Keratinocyte (primary cell): ENCODE measurements at places on chromosomes 7 and 10.

DNA sequence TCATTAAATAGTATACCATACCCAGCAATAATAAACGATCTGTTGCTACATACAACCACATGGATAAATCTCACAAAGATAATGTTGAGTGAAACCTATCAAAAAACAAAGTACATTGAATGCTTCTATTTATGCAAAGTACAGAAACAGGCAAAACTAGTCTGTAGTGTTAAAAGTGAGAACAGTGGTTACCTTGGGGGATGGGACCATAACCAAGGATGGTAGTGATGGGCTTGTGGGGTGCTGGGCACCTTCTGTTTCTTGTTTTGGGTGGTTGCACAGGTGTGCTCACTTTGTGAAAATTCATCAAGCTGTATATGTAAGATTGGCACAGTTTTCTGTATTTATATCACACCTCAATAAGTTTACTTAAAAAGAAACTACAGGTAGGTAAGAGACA lies 105.7 kb downstream of the ATE1 start:
- no peak for DNase-seq

GRCh38 chr10:5890452-5890915 lies 441 bp downstream of the FBH1 start:
- DNase-seq = no peak

DNA sequence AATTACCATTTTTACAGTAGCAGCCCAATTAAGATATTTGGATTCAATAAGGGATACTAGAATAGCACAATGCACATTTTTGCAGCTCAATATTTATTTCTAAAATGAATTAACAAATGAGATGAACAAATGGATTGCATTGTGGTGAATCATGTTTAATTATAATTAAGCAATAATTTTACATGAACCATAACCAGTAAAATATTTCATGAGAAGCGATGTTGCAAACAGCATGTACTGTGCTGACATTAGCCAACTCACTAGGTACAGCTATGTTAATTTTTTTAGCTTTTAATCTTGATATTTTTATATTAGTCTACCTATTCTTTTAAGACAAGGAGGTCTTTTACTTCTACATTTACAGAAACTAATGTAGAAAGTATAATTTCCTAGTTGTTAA lies 399.1 kb upstream of the AKR1E2 start:
- DNase-seq = no peak

- no peak for DNase-seq
Observed at GRCh38 chr10:102269017-102269416, 23.7 kb downstream of the GBF1 start.
